Effector memory CD8-positive, alpha-beta T cell (primary cell): ENCODE measurements at places on chromosomes 3 and 15.
A peak's percentile ranks its signal among the peaks of the same experiment; 100 is the strongest.

DNA sequence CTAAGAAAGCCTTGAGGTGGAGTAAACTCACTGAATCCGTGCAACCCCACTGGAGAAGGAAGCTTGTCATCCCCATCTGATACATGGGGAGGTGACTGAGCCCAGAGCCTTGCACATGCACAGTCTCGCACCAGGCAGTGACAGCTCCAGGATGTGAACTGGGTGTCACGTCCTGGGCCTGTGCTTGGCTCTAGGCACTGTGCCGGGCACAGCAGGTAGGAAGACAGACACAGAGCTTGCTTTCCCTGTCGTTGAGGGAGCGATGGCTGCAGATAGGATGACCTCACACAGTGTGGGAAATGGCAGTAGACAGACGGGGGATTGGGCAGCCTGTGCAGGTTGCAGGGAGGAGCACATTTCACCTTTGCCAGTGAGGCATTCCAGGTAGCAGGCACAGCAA lies 12.2 kb upstream of the ATP2B2 start:
- H3K27ac ChIP-seq = no peak overlapping the region
- H3K4me3 ChIP-seq = no peak overlapping the region

GRCh38 chr15:95041297-95041696 lies 809.9 kb downstream of the MCTP2 start:
- no peaks in the 10 kb centered on the region for H3K4me1 ChIP-seq
- no peak overlapping the region for H3K27ac ChIP-seq
- no peak overlapping the region for H3K4me3 ChIP-seq
- H3K27me3 ChIP-seq = peaks cover 7% of the 10 kb centered on the region
- DNase-seq = no peak
- H3K36me3 ChIP-seq = no peaks in the 10 kb centered on the region

- no peak overlapping the region for H3K27ac ChIP-seq
- peaks cover 78% of the 10 kb centered on the region for H3K27me3 ChIP-seq
- no peak overlapping the region for H3K4me3 ChIP-seq
- H3K36me3 ChIP-seq = no peaks in the 10 kb centered on the region
- peaks cover 7% of the 10 kb centered on the region for H3K4me1 ChIP-seq
Measured at GRCh38 chr15:63380151-63380807, 1.4 kb downstream of the CA12 start.

- H3K36me3 ChIP-seq = no peaks in the 10 kb centered on the region
- H3K27ac ChIP-seq = no peak overlapping the region
- H3K4me3 ChIP-seq = no peak overlapping the region
- peaks cover 5% of the 10 kb centered on the region for H3K4me1 ChIP-seq
- DNase-seq = no peak
- H3K27me3 ChIP-seq = no peaks in the 10 kb centered on the region
Measured at GRCh38 chr3:115187149-115187757, 40.2 kb upstream of the ZBTB20 start.

DNA sequence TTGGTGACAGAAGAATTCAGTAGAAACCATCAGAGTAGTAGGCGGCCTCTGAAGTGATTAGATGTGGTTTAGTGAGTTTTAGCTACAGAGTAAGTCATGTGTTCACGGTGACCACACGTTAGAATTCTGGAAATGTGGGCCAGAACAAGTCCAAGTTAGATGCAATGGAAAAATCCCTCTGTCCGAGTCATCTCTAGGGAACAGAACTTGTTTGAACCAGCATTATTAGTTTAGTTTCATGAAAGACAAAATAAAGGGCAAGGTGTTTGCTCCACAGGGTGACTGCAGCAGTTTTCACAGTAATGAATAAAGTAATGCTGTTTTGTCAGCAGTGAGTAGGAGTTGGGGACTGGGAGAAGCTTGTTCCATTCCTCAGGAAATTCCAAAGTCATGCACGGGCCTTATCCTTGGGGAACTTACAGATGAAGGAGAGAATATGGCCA lies 100.2 kb downstream of the CGNL1 start:
- H3K4me3 ChIP-seq = no peak overlapping the region
- no peak for DNase-seq
- peaks cover 55% of the 10 kb centered on the region for H3K27me3 ChIP-seq
- H3K4me1 ChIP-seq = no peaks in the 10 kb centered on the region

DNA sequence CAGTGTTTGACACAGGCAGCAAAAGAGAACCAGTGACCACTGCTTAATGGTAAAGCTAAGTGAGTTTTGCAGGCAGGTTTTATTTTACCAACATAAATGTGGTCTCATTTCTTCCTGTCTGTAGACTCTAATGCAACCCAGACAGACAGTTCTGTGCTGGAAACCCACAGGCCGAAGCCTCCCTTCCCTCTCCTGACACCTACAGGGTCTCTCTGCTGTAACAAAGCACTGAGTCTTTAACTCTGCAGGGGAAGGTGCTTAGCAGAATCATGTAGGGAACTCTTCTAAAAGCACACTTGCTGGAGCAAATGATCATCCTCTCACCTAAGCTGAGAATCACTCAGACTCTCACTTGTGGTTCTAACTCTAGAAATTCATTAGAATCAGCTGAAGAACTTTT lies 200.3 kb downstream of the KBTBD8 start:
- H3K27me3 ChIP-seq = no peaks in the 10 kb centered on the region
- DNase-seq = no peak
- no peak overlapping the region for H3K4me3 ChIP-seq
- no peaks in the 10 kb centered on the region for H3K36me3 ChIP-seq
- H3K4me1 ChIP-seq = no peaks in the 10 kb centered on the region

GRCh38 chr3:193346259-193346658 lies 32.3 kb downstream of the ATP13A5 start:
- no peaks in the 10 kb centered on the region for H3K4me1 ChIP-seq
- no peak overlapping the region for H3K27ac ChIP-seq
- H3K36me3 ChIP-seq = no peaks in the 10 kb centered on the region
- no peaks in the 10 kb centered on the region for H3K27me3 ChIP-seq

- no peak for DNase-seq
- H3K27me3 ChIP-seq = no peaks in the 10 kb centered on the region
- H3K4me3 ChIP-seq = no peak overlapping the region
Measured at GRCh38 chr3:113329757-113330156, 111.5 kb downstream of the CFAP44 start.

- H3K4me3 ChIP-seq = peak overlapping the region; percentile 9
- no peak for DNase-seq
- H3K27me3 ChIP-seq = no peaks in the 10 kb centered on the region
- peaks cover 9% of the 10 kb centered on the region for H3K4me1 ChIP-seq
- H3K27ac ChIP-seq = peak overlapping the region; percentile 81
Measured at GRCh38 chr15:65812467-65812866, 20.4 kb upstream of the DENND4A start.

DNA sequence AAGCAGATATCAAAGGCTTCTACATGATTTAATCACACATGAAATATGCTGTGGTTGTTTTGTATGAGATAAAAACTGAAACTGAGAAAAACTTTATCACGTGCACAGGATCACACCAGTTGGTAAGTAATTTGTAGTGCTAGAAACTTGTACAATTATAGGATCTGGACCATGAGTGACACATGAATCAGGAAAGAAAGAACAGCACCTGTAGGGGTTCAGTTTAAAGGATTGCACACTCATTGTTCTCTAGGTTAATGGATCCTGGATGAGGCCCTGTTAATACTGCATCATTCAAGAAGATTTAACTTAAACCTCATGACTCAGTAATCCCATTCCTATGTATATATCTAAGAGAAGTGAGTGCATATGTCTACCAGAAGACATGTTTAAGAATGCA lies 87.9 kb downstream of the STT3B start:
- DNase-seq = no peak
- H3K4me3 ChIP-seq = no peak overlapping the region
- H3K27ac ChIP-seq = peak overlapping the region; percentile 35
- peaks cover 66% of the 10 kb centered on the region for H3K36me3 ChIP-seq

DNA sequence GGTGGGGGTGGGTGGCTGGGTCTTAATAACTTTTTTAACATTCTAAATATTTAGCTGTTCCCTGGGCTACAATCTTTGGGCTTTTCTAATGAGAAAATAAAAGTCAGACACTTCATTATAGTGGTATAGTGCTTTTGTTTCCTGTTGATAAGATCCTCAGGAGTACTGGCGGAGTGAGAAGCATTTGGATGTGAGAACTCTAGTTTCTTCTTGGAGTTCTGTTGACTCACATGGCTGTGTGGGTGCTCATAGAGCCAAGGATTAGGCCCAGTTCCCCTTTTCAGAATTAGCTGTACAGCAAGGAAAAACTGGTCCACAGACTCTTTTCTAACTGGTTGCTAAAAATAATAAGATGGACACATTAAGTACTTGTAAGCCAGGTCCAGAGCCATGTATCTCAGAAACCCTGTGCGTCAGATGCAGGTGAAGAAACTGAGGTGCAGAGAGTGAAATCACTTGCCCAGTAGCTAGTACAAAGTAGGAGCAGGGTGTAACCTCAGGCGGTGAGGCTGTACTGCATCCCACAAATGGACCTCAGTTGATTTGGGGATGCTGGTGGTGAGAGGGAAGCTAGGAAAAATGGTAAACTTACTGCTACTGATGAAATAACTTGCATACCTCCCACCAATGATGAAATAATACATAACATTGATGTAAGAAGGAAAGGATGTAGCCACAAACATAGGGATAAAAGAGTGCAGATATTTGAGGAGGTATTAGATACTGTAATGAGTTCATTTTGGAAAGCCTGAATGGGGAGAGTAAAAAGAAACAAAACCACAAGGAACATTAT lies 2.3 kb downstream of the ITPR1 start:
- peak overlapping the region; percentile 94 for H3K4me3 ChIP-seq
- no peaks in the 10 kb centered on the region for H3K27me3 ChIP-seq
- H3K36me3 ChIP-seq = peaks cover 31% of the 10 kb centered on the region
- DNase-seq = no peak
- H3K4me1 ChIP-seq = peaks cover 45% of the 10 kb centered on the region
- H3K27ac ChIP-seq = peak overlapping the region; percentile 95

DNA sequence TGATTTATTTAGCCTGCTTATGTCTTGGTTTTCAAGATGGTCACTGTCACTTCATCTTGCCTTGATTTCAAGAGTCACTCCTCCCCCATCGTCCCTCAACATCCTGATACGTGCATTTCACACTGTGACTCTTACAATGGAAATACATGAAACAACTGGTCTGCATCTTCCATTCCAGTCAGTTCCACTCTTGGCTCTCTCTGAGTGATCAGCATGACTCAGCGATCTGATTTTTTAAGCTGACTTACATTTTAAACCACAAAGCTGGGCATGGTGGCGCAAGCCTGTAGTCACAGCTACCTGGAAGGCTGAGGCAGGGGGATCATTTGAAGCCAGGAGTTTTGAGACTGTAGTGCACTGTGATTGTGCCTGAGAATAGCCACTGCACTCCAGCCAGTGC lies 271.2 kb upstream of the ROPN1 start:
- no peaks in the 10 kb centered on the region for H3K4me1 ChIP-seq
- no peaks in the 10 kb centered on the region for H3K27me3 ChIP-seq
- H3K36me3 ChIP-seq = no peaks in the 10 kb centered on the region
- H3K27ac ChIP-seq = no peak overlapping the region
- DNase-seq = no peak

DNA sequence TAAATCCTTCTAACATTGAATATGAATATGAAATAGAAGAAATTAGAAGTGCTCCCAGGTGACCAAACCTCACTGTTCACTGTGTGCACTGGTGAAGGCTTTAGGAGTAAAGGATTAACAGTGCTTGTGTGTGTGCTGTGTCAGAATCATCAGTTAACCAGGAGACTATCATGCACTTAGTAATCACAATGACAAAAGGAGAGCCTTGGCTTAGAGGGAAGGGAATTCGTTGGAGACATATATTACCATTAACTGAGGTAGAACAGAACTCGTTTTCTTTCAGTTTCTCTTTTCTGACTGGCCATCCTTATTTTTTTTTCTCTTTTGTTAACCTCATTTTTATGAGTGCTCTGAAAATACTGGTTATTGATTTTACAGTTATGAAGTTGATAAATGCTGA lies 213.3 kb upstream of the GBE1 start:
- H3K27me3 ChIP-seq = no peaks in the 10 kb centered on the region
- no peak overlapping the region for H3K27ac ChIP-seq
- no peaks in the 10 kb centered on the region for H3K36me3 ChIP-seq
- no peak overlapping the region for H3K4me3 ChIP-seq
- H3K4me1 ChIP-seq = no peaks in the 10 kb centered on the region
- DNase-seq = no peak

- no peak overlapping the region for H3K27ac ChIP-seq
- DNase-seq = no peak
- H3K4me3 ChIP-seq = no peak overlapping the region
- H3K4me1 ChIP-seq = no peaks in the 10 kb centered on the region
Measured at GRCh38 chr3:18207226-18207625, 217.9 kb downstream of the SATB1 start.

- no peak for DNase-seq
- no peaks in the 10 kb centered on the region for H3K4me1 ChIP-seq
- no peaks in the 10 kb centered on the region for H3K27me3 ChIP-seq
- peaks cover 10% of the 10 kb centered on the region for H3K36me3 ChIP-seq
- no peak overlapping the region for H3K4me3 ChIP-seq
Measured at GRCh38 chr15:23567921-23568320, 2.4 kb downstream of the MKRN3 start.

- DNase-seq = no peak
- no peak overlapping the region for H3K27ac ChIP-seq
- H3K36me3 ChIP-seq = peaks cover 6% of the 10 kb centered on the region
- peaks cover 32% of the 10 kb centered on the region for H3K27me3 ChIP-seq
- H3K4me3 ChIP-seq = no peak overlapping the region
- no peaks in the 10 kb centered on the region for H3K4me1 ChIP-seq
Measured at GRCh38 chr15:69987492-69988489, 109.9 kb downstream of the TLE3 start.

GRCh38 chr15:95449230-95449628 lies 881.3 kb upstream of the NR2F2 start:
- DNase-seq = no peak
- H3K4me3 ChIP-seq = no peak overlapping the region
- H3K4me1 ChIP-seq = peaks cover 19% of the 10 kb centered on the region
- H3K27ac ChIP-seq = no peak overlapping the region
- H3K36me3 ChIP-seq = no peaks in the 10 kb centered on the region

DNA sequence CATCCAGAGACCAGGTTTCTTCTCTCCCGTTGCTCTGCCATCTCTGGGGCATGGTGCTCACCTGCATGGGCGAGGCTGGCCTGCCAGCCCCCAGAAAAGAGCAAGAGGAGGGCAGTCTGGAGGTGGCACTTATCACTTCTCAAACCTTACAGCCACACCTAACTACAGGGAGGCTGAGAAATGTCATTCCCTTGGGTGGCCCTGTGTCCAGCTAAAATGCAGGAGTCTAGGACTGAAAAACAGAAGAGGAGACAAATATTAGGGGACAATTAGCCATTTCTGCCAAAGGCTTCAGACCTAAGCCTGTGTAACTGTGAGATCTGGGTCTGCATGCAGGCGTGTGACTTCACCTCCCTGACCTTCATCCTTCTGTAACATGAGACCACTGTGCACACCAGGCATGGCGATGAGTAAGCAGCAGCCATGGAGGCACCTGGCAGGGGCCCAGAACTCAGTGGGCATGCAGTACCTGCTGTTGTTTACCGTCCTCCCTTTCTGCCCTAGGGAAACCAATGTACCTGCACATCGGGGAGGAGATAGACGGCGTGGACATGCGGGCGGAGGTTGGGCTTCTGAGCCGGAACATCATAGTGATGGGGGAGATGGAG lies 83.4 kb downstream of the MESD start:
- H3K27ac ChIP-seq = no peak overlapping the region
- no peak overlapping the region for H3K4me3 ChIP-seq
- peaks cover 3% of the 10 kb centered on the region for H3K4me1 ChIP-seq
- H3K27me3 ChIP-seq = no peaks in the 10 kb centered on the region
